Stimulated activated CD4-positive, alpha-beta T cell treated with anti-CD3 and anti-CD28 coated beads, Interleukin-4, amount 100 ng/mL, for 4 hours (primary cell): ENCODE measurements at places on chromosomes 3 and 15.

DNA sequence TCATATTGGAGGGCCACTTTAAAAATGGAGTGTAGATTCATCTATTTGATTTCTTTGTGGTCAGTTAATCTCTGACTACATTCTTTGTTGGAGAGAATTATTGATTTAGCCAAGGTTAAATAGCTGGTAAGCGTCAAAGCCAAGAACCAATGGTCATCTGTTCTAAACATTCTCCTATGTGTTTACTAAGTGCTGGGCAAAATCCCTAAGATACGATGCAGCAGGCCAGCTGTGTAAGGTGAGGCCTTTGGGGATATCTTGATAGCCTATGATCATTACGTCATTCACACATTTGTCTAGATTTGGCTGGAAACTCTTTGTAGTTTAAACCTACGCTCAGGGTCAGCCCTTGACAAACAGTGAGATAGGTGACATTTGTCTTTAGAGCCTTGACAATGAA is 236.2 kb downstream of the NR1D2 start:
- DNase-seq: no peak

GRCh38 chr3:39171860-39172259 is 18.5 kb upstream of the CSRNP1 start:
- DNase-seq: no peak

- DNase-seq: no peak
Observed at GRCh38 chr3:8621872-8622271, 22.7 kb downstream of the SSUH2 start.

GRCh38 chr15:71599418-71600151 is 210.8 kb upstream of the NR2E3 start:
- no peak for DNase-seq

DNA sequence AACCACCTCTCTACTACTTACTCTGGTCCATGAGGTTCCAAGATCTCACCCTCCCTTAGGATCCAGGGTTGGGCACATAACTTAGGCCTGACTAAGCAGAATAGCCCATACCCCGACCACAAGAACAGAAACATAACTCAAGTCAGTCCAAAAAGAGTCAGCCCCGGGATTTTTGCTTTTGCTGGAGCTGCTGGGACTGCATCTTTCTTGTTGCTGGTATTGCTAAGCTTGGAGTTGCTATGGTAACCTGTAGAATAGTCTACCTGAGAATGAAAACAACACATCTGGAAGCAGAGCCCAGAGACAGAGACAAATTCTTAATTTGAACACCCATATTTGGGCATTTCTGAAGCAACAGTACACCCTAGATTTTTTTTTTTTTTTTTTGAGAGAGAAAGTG is 6.5 kb downstream of the RUBCN start:
- no peak for DNase-seq

- DNase-seq: no peak
Observed at GRCh38 chr3:120743556-120744195, 1.1 kb downstream of the GTF2E1 start.

DNA sequence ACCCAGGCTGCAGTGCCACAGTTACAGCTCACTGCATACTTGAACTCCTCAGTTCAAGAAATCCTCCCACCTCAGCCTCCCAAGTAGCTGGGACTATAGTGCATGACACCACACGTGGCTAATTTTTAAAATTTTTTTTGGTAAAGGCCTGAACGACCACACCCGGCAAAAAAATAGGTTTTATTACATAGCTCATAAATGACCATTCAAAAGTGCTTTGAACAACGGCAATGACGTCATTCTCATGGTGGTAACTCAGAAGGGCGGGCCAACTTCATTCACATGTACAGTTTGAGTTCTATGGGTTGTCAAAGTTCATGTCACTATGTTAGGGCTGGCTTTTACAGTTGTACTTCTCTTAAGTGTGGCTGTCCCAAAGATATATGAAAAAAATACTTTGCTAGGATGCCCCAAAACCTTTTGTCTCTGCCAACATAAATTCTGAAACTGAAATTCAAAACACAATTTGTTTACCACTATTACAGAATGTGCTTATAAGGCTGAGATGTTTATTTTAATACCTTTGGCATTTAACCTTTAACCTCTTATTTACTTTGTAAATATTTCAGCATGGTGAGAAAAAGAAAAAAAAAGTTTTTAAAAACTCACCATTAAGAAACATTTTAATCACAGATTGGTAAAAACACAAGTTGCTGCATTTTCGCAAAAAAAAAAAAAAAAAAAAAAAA is 6.2 kb downstream of the MYO1E start:
- DNase-seq: no peak

- no peak for DNase-seq
Observed at GRCh38 chr3:133995264-133995663, 34.5 kb downstream of the SLCO2A1 start.

DNA sequence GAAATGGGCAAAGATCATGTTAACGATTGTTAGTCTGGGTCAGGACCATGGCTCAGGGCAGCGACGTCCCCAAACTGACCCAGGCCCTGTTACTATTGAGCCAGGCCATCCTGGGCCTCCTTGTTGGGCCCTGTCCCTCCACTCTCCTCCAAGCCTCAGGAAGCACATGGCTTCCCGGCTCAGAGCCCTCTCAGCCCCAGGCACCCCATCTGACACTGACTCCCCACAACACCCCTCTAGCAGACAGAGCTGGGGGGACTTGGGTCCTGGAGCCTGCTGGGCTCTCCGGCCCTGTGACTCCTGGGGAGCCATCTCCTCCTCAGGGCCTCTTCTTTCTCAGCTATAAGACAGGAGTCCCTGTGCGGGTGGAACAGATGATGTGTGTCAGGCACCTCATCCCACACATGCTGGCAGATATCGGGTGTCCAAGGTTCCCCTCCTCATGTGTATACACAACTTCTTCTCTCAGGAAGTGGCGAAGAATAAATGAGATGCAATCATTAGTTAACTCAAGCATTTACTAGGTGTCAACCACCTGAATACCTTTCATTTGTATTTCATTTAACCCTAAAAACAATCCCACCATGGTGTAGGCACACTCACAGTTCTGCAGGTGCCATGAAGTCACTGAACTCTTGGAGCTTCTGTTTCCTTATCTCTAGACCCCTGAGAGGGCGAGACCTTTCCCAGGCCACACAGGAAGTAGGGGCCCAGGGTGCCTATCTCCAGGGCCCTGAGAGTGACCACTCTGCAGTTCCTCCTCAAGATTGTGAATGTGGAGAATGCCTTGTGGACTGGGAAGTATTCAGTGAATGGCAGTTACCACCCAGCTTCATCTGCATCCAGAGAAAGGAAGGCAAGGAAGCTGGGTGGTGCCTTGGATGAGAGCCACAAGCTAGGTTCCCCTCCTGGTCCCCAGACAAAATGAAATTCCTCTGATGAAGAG is 282.5 kb upstream of the TLE3 start:
- DNase-seq: no peak

GRCh38 chr3:140442621-140443020 is 235.2 kb upstream of the TRIM42 start:
- DNase-seq: no peak
